ENCODE measurements at places on chromosomes 13 and 19.
A peak's percentile ranks its signal among the peaks of the same experiment; 100 is the strongest.

- DNase-seq: no peak
These were observed 390.5 kb downstream of the FGF9 start for GRCh38 chr13:22061371-22061805.

DNA sequence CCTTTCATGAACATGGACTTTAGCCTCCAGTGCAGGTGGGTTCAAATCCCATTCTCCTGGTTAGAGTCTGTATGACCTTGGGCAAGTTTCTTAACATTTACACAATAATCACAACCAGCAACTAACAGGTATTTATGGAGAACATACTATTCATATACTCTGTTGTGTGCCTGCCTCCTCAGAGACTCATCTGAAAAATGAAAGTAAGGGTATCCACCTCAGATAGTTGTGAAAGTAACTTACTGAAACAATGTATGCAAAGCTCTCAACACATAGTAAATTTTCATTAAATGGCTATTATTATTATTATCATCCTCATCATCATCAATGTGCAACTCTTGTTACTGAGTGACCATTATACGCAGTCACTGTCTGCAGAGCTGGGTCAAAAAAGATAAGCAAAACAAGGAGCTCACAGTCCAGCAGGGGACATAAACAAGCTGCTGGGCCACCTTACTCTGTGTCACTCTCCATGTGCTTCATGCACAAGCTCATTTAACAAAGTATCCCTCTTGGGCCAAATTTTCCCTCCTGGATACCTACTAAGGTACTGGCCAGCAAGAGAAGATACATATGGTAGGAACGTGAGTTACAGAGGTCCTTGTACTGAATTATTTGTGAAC is 70.9 kb upstream of the FNDC3A start:
- DNase-seq: no peak

GRCh38 chr19:46571495-46571894 is 29.6 kb upstream of the CALM3 start:
- peak; percentile 19 for DNase-seq

DNA sequence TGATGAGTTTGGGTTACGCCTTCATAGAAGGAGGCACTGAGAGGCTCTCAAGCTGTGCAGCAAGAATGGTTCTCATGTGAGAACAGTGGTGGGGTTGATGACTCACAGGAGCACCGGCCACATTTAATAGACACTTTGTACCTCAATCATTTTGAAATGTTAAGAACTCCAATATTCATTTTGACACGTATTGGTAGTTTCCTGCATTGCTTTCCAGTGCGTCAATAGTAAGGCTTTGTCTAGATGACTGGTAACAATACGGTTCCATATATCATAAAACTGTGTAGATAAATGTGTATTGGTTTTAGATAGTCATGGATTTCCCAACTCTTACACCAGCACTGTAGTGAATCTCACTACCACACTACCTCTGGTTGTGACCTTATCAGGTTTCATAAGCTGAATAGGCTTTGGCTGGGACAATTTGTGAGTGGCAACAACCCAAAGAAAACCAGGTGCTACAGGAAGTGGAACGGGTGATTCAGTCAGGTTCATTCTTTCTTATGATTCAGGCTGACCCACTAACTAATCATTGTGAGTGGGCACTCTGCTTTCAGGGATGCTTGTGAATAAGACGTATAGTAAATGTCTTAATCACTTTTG is 362.6 kb downstream of the KLF5 start:
- DNase-seq: peak; percentile 22

DNA sequence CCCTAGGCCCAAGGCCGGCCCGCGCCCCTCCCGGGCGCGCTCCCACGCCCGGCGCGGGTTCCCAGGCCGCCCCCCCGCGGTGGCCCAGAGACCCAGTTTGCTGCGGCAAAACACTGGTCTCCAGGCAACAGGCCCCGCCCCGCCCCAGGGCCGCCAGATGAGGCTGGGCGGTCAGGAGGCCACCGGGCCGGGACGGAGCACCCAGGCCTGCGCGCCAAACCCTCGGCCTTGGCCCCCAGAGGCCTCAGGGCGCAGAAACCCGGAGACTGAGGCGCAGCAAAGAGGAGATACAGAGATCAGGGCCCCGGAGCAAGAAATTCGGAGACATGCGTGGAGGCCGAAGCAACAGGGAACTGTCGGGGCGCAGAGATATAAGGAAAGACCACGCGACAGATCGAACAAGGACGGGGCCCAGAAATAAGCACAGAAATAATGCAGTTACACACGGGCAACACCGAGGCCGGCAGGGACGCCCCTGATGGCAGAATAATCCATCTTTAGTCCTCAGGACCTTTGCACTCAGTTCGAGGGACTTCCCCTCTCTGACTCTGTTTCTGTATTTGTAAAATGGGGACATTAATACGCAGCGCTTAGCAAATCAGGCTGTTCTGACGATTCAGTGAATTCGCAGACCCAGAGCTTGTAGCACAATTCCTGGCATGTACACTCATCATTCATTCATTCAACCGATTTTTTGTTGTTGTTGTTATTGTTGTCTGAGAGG is 20.8 kb upstream of the ERCC1 start:
- DNase-seq: peak; percentile 88

DNA sequence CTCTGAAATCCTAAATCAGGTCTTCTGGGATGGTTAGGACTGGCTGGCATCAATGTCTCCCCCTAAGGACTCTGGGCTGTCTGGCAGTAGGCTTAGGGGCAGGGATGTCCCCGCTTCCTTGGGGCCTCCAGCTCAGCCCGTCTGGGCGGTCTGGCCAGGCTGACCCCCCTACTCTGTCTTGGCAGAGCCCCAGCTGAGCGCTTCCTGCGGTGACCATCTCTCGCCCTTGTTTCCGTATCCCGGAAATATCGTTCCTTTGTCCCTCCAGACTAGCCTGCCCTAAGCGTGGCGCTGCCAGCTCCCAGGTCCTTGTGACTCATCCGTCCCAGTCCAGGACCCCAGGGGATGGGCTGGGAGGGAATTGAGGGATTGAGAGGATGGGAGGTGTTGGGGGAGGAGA is 11.3 kb downstream of the GTPBP3 start:
- peak; percentile 49 for DNase-seq

DNA sequence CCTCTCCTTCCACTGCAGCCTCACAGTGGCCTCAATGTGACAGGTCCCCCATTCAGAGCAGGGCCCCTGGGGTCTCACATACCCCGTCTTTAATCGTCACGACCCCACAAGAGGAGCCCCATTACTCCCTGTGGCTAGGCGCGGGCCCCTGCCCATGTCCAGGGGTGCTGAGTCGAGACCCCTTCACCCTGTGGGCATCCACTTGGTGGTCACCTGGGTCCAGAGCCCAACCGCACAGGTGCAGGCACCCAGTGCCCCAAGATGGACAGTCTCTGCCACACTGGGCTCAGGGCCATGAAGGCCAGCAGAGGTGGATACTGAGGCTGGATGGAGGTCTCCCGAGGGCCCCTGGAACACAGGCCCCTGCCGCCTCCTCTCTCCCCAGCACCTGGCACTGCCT is 3.0 kb downstream of the TMEM259 start:
- no peak for DNase-seq

DNA sequence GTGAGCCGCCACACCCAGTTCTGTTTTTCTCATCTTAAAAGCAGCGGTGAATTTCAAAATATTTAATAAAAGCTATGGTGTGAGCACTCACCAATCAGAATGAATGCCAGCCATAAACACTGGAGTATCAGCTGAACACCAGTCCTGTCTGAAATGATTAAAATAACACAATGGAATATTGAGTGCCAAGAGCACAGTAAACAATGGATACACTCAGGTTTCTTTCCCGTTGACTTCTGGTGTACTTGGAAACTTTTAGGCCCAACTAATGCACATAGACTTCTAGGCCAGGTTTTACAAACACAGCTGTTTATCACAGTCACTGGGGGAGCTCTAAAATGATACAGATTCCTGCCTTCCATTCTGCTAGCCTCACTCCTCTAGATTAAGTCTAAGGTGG is 68.3 kb downstream of the SLC6A16 start:
- no peak for DNase-seq

- no peak for DNase-seq
These were observed 5.1 kb downstream of the HNRNPM start for GRCh38 chr19:8449830-8450229.

GRCh38 chr19:48020686-48021085 is 23.2 kb downstream of the CABP5 start:
- no peak for DNase-seq

Data from choroid plexus epithelial cell (primary cell).